Esophagus squamous epithelium (tissue), 5 donors: ENCODE measurements at places on chromosomes 2 and 18.

DNA sequence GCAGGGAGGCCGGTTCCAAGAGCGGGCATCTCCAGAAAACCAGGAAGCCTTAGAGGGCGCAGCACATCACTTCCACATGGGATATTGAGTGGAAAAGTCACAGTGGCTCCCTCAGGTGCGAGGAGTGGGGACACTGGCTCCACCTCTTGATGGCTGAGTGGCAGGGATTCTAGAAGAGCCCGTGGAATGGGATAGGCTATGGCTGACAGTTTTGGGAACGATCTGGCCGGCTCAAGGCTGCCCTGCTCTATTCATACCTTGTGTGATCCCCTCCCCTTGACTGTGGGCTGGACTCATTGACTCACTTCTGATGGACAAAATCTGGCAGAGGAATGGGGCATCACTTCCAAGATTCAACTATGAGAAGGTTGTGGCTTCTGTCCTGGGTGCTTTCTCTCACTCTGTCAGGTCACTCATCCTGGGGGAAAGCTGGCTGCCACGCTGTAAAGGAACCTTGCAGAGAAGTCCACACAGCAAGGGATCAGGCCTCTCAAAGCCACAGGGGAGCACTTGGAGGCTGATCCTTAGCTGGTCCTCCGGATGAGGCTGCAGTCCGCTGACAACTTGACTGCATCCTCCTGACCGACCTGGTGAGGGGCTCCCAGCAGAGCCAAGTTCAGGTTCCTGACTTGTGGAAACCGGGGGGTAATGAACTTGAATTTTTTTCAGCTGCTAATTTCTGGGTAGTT, 46.7 kb upstream of the HS6ST1 start:
- no peak for DNase-seq

- DNase-seq: no peak
These were observed 20.5 kb downstream of the RAD51AP2 start for GRCh38 chr2:17497718-17498117.

GRCh38 chr2:216590780-216591179, 42.4 kb upstream of the IGFBP2 start:
- no peak for DNase-seq

DNA sequence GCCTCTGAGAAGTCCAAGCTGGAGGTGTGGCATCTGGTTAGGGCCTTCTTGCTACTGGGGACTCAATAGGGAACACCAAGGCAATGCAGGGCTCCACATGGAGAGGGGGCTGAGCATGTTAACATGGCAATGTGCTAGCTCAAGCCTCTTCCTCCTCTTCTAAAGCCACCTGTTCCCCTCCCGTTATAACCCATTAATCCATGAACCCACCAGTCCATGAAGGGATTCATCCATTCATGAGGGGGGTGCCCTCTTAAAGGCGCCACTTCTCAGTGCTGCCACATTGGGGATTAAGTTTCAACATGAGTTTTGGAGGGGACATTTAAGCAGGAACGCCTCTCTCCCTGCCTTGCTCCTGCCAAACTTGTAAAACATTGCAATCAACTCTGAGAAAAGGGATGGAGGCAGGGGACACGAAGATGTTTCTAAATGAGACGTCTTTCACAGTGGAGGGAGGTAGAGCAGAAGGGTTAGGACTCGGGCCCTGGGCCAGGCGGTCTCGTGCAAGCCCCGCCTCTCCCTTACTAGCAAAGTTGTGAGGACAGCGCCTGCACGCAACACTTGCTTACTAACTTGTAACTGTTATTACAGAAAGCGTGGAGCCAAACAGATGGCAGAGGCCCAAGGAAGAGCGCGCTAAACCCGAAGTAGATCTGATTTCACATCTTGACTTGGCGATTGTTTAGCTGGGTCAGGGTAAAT, 118.2 kb upstream of the ZNF516 start:
- no peak for DNase-seq
